CD4-positive, alpha-beta T cell treated with Interleukin-6 at 100 ng/mL for 8 hours (primary cell): ENCODE measurements at places on chromosomes 11 and 22.
A peak's percentile ranks its signal among the peaks of the same experiment; 100 is the strongest.

DNA sequence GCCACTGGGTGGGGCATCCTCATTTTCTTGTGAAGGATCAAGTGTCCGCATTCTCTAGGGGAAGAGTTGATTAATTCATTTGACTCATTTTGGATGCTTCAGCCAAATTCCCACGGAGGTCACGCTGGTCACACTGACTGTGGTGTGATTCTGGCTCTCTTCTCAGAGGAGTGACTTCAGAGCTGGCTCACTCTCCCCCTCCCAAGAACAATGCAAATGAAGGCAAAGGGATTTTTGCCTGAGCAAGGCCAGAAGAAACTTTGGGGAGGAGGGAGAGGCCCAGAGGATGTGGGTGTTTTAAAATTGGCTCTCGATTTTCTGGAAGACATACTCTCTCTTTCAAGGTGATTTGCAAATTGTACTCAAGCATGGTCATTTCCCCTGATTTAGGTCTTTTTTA lies 51.1 kb upstream of the LMO2 start:
- DNase-seq, result no peak

DNA sequence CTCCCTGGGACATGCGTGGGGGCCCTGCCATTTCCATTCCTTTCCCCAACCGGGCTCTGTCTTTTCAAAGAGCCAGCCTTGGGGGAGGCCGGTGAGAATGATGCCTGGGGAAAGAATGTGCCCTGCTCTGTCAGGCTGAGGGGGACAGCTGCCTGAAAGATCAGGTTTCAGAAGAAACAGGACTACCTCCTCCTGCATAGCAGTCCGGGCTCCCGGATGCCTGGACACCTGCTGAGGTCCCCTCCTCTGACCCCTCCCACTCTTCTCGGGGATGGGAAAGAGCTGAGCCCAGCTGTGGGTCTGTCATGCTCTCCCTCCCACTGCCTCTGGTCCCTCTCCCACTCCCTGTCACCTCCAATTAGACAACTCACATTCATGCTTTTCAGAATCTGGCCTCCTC lies 41.8 kb upstream of the CDON start:
- no peak for DNase-seq

DNA sequence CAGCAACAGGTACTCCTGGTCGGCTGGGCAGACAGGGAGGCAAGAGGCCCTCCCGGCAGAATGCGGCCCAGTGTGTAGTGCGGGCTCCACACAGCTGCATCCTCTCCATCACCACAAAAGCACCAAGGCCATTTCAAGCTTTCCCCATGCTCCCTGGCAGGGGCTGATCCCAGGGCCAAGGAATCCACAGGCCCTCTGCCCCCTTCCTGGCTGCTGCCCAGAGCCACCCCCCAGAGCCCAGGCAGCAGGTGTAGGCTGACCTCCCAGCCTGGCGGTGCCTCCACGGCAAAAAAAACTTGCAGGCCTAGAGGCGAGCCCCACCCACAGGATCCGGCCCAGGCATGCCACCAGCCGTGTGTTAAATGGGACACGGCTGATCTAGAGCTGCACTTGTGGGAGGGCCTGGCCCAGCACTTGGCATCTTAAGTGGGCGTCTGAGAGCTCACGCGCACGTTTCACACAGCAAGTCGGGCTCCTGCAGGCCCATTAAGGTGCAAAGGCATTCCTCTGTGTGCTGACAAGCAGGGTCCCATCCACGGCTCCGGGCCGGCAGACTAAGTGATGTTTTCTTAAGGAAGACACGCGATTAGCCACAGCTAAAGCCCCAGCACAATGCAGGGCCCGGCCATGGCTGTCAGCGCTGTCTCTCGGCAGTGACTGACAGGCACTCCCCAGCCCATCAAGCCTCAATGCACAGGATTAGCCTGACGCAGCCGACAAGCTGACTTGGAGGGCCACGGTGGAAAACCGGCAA lies 19.8 kb upstream of the GNB1L start:
- DNase-seq, result peak; percentile 57

- DNase-seq, result no peak
Observed at GRCh38 chr11:133530501-133530835, 1.8 kb downstream of the OPCML start.

GRCh38 chr22:26785932-26786331 lies 128.5 kb downstream of the MIAT start:
- DNase-seq, result no peak

GRCh38 chr11:46896719-46897406 lies 21.5 kb downstream of the LRP4 start:
- DNase-seq, result no peak

- no peak for DNase-seq
Observed at GRCh38 chr11:80007616-80008015, 566.8 kb upstream of the TENM4 start.

- peak; percentile 12 for DNase-seq
Observed at GRCh38 chr11:65047581-65048422, 6.8 kb downstream of the SAC3D1 start.

DNA sequence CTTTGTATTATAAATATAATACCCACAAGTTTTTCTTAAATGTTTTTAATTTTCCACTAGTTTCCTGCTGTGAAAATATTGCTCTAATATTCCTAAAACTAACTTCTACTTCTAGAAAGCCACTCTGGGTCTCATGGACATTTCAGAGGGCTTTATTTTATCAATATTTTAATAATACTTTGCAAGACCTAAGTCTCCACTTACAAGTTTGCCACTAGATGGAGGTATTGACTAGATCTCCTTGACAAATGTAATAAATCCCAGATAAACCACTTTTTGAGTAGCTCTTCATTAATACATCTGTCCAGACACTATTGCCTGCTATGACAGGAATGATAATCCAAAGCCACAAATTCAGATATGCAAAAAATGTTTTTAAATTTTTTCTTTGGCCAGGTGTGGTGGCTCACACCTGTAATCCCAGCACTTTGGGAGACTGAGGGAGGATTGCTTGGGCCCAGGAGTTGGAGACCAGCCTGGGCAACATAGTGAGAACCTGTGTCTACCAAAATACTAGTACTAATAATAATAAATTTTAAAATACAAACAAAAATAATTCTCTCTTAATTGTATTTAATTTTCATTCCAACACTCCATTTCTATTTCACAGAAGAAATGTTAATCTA lies 3.5 kb upstream of the ACAT1 start:
- peak; percentile 5 for DNase-seq

GRCh38 chr11:120558744-120559431 lies 47.3 kb downstream of the GRIK4 start:
- DNase-seq, result no peak

GRCh38 chr11:72471005-72471898 lies 36.9 kb upstream of the CLPB start:
- DNase-seq, result peak; percentile 62

- no peak for DNase-seq
Observed at GRCh38 chr22:18000441-18001039, 23.8 kb downstream of the MICAL3 start.

- DNase-seq, result no peak
Observed at GRCh38 chr22:46742576-46743221, 4.6 kb upstream of the CERK start.

GRCh38 chr11:6357222-6357621 lies 33.1 kb upstream of the SMPD1 start:
- DNase-seq, result no peak

GRCh38 chr11:46920755-46921154 lies 2.4 kb upstream of the LRP4 start:
- no peak for DNase-seq

- no peak for DNase-seq
Observed at GRCh38 chr11:8097926-8098325, 16.9 kb downstream of the TUB start.

DNA sequence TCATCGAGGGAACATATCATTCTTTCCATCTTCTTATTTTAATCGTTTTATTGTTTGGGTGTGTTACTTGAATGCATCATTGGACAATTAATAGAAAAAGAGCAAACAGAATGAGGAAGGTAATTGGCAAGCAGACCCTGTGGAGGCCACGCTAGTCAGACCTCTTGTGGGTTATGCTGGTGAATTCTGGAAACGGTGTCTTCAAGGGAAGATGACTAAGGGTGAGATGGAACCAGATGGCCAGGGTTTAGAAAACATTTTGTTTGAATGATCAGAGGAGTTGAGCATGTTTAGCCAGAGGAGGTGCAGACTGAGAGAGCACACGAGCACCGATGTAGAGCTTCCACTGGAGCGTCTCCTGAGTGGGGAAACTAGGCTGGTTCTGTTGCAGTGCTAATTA lies 8.5 kb downstream of the ST14 start:
- no peak for DNase-seq

DNA sequence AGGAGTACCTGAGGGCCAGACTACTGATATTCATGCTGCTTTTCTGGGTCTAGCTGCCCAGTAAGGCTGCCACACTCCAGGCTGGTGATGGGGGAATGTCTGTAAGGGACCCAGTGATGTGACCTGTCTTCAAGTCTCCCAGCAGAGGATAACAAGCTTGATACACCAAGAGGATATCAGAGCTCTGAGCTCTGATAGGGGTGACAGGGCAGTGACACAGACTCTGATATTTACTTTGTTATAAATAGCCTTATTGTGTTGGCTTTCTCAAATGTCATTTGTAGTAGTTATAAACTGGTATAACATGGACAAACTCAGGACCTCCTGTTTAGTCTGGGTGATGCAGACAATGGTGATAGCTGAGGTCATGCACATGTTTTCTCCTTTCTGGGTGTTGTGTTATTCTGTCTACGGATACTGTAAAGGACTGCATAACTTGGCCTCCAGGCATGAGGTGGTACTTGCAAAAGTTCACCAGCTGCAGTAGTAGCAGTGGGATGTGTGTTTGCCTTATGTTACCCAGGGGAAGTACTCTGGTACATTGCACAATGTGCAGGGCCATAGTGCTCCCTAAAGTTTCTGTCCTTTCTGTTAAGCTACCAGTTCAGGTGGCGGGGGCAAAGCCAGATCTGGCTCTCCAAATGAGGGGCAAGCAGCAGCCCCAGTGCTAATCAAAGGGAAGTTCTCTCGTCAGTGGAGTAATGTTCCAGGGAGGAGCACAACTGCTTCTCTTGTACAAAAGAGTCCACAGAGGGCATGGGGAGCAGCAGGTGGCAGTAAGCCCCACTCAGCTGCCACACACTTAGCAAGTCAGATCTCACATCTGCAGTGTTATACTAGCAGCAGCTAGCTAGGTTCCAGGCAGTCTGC lies 812.2 kb downstream of the JRKL start:
- DNase-seq, result no peak

- no peak for DNase-seq
Observed at GRCh38 chr11:111554532-111554931, 14.0 kb downstream of the LAYN start.

GRCh38 chr22:17774206-17774925 lies at the start of gene BID:
TSS of gene BID (minus strand) at chr22:17774469. CDS start at chr22:17750116, 24,353 bp downstream.
- peak; percentile 39 for DNase-seq

GRCh38 chr22:17161991-17162390 lies 2.9 kb upstream of the HDHD5 start:
- no peak for DNase-seq

DNA sequence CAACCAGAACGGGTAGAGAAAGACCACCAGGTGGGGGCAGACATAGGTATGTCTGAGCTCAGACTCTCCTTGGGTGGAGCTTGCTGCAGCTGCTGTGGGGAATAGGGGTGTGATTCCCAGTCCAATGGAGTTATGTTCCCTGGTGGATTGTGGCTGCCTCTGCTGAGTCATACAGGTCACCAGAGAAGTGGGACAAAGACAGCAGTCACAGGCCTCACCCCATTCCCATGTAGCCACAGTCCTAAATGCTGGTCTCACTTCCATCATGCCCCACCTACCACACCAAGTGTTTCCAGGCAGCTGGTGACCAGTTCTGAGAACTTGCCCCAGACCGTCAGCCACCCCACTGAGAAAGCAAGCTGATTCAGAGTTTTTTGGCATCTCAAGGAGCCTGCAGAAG lies 17.5 kb downstream of the OR52E5 start:
- DNase-seq, result no peak

DNA sequence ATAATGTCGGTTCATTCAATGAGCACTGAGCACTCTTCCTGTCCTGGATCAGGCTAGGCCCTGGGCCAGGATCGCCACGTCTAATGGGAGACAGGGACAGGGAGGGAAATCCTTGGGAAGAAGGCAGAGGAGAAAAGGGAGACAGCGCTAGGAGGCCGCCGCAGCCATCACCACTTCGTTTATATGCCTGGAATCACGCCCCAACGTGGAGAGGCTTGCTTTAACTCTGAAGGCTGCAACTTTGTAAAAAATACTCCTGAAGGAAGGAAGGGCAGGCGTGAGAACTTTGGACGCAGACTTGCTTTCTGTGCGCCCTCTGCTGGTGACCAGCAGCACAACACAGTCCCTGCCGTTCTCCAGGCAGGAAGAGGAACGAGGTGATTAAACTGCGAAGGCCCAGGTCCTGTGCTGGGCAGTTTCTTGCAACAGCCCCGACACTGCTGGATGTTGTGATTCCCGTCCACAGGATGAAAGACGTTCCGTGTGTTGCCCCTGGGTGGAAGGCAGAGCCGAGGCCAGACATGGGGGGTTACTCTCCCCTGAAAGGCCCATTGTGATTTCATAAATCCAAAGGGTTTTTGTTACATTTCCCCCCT lies 22.1 kb downstream of the RIBC2 start:
- peak; percentile 84 for DNase-seq

DNA sequence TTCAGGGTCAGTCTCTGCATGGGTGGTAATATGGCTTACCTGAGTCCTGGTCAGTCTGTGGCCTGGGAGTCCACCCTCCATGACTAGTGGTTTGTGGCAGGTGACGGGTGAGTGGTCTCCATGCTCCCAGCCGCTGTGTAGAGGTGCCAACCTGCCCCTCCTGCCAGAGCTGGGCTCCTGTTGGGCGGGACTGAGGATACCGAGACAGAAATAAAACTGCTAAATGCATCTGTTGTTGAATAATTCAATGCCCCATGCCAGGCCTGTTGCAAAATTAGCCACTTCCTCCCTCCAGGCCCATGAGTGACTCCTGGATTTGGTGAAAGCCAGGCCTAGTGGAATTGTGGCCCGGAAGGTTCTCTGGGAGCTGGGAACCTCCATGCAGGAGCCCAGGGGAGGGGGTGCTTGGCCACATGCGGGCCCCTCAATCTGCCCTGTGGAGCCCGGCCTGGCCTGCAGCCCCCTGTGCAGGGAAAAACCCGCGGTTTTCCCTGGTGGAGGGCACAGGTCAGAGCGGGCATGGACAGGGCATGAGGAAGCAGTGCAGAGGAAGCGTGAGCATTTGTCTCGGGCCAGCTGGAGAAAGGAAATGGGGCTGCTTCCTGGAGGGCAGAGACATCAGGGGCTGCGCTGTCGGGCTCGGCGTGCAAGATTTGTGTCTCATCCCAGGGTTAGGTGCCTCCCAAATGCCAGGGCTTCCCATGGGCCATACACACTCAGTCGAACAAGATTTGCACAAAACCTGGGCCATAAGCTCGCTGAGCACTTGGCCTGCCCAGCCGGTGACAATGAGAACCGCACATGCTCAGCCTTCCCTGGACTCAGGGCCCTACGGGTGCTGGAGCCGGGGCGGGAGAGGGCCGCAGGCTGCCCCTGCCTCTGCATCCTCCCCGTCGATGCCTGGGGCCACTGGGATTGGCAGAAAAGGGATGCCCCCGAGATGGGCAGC lies 66.9 kb downstream of the KCNQ1 start:
- DNase-seq, result no peak
